Stimulated activated CD4-positive, alpha-beta T cell treated with anti-CD3 and anti-CD28 coated beads, Interleukin-12 subunit alpha, Interleukin-12 subunit beta, amount 100 ng/mL, for 4 hours (primary cell): ENCODE measurements at places on chromosomes 6 and 20.

DNA sequence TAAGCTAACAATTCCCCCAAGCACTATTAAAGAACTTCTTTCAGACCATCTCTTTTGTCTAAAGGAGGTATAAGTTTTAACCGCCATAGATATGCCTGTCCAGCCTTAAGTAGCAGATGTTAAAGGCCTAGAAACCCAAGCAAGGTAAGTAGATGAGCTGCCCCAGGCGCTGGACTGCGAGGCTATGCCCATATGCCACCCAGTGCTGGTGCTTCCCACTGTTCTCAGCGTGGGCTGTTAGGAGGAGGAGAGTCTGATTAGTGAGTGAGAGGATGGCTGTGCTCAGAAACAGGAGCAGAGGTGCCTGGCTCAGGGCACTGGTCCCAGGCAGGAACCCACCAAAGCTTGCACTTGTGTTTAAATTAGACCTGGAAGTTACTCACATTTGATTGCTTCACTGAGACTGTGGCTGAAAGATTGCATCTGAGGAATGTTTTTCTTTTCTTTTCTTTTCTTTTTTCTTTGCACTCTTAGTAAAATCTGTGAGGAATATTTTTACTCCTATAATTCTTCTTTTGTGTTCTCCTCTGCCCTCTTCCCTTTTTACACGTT lies 32.2 kb downstream of the PRPH2 start:
- no peak for DNase-seq

DNA sequence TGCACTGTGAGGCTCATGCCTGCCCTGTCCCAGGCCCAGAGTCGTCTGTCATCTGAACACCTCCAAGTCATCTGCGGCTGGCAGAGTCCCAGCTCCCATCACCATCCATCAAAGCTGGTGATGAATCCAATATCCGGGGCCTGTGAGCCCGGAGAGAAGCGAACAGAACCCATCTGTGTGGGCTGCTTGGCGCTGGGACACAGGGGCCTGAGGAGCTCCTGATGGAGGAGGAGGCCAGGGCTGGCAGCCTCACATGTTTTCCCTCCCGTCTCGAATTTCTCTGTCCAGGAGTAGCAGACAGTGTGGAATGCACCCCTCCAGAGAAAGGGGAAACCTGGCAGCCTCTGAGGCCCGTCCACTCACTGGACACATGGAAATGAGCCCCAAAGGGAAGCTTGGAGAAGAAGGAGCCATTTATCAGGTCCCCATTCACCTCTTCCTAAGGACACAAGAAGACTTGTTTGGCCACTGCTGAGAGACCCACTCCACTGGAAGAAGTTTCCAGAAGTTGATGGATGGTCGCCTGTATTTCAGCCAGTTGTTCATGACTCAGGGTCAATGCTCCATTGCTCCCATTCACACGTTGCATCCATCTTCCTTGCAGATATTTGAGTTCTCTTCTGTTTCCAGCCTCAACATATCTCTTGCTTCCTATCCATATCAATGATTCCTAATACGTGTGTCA lies 307.5 kb upstream of the SULF2 start:
- DNase-seq, result no peak

GRCh38 chr20:25453035-25453810 lies 45.8 kb downstream of the GINS1 start:
- no peak for DNase-seq

GRCh38 chr6:40587240-40588069 lies at the start of gene LRFN2:
Gene LRFN2, minus strand, starts transcription at chr6:40587364.
- peak; percentile 65 for DNase-seq

GRCh38 chr6:152698692-152699091 lies 995 bp downstream of the MYCT1 start:
- DNase-seq, result no peak

DNA sequence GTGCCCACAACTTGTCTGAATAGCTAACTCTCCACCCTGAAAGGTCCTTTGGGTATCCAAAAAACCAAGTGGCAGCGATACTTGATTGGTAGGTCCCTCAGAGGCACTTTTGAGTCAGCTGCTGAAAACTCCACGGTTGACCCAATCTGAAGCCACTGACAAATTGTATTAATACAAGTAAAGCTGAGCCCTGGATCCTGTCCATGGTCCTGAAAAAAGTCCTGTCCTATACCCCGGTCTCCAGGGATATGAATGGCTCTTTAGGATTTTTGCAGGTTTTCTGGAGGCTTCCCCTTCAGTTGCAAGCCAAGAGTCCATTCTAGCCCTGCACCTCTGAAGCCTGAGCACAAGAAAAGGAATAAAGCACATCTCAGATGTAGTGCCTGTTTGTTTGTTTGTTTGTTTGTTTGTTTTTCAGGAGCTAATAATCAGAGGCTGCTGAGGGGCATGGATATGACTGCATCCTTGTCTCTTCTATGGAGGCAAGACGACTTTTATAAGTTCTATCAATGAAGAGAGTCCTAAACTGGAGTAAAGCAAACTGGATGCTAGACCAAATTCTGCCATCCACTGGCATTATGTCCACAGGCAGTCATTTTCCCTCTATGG lies 1.7 kb upstream of the SLC12A5 start:
- DNase-seq, result no peak

GRCh38 chr6:18510644-18511033 lies 123.5 kb downstream of the RNF144B start:
- no peak for DNase-seq

DNA sequence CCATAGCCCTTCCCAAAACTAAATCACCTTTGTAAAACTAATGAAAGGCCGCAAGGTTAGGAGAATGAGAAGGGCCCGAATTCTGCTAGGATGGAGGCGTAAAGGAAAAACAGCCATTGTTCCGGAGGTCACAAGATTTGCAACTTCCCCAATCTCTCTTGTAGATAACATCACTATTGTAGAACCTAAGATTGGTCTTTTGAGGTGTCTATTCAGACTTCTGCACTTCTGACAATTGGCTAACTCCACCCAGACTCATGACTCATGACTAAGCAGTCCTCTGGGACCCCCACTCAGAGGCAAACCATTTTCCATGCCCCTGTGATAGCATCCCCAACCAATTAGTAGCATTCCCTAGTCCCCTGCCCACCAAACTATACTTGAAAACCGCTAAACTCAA lies 210.5 kb upstream of the SHLD1 start:
- DNase-seq, result no peak

GRCh38 chr20:10157549-10157948 lies 61.1 kb upstream of the SNAP25 start:
- no peak for DNase-seq

GRCh38 chr6:55069132-55069781 lies 105.1 kb upstream of the HCRTR2 start:
- DNase-seq, result no peak

DNA sequence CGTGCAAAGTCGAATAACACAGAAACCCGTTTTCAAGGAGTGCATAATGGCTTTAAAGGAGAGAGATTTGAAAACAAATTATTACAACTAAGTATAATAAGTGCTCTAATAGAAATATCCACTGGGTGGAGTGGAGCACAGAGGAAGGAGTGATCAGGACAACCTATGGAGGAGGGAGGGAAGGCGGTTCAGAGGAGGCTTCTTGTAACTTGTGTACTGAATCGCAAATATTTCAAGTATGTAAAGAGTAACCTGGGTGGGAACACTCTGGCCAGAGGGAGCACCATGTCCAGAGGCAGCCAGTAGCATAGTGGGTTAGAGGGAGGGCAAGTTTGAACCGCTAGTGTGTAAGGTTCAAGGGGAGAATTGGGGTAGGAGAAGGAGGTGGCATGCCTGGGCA lies 21.6 kb upstream of the TNFAIP3 start:
- DNase-seq, result no peak

GRCh38 chr20:13231031-13231752 lies 10.1 kb downstream of the ISM1 start:
- no peak for DNase-seq

- DNase-seq, result no peak
These were observed 382.8 kb upstream of the FLRT3 start for GRCh38 chr20:14720251-14720650.

- no peak for DNase-seq
These were observed 301.4 kb upstream of the TBX18 start for GRCh38 chr6:85065831-85066230.
